GM19239 (cell line): ENCODE measurements at places on chromosomes 7 and 10.

DNA sequence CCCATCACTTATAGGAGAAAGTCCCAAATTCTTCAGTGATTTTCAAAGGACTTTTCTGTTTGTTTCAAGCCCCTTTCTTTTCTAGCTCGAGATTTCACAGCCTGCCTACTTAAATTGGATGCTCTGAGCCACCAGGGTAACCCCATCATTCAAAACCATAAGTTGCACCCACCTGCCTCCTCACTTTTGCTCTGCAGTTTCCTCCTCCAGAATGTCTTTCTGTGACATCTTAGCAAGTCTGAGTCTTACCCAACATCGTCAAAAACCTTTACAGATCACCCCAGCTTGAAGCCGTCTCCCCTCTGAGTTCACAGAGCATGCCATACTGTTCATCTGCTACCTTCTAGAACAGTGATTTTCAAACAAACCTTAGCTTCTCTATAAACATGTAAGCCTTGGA lies 64.3 kb upstream of the CACNB2 start:
- no peak for DNase-seq

GRCh38 chr7:100373261-100373831 lies at the start of gene PILRA:
PILRA (plus strand) TSS chr7:100373487; CDS start chr7:100373657, 170 bp downstream.
- DNase-seq = no peak

GRCh38 chr10:80260295-80261243 lies 28.9 kb downstream of the MAT1A start:
- peak; percentile 20 for DNase-seq

- DNase-seq = no peak
Measured at GRCh38 chr10:113036619-113037018, 86.6 kb downstream of the TCF7L2 start.

DNA sequence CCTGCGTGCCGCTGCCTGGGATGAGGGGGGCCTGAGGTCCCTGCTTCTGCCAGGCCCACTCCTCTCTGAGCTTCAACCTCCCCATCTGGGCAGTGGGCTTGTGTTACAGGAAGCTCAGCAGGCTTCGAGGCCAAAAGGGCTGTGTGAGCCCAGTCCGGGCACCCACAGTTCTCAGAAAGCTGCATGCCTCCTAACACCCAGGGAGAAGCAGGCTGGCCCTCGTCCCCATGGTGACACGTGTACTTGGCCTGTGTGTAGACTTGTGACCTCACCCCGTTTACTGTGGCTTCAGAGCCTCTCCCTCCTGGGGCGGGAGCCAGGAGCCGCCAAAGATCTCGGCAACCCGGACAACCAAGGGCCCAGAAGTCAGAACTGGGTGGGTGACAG lies 2.2 kb upstream of the GRIFIN start:
- DNase-seq = no peak

GRCh38 chr7:101235050-101235449 lies 2.6 kb downstream of the CLDN15 start:
- DNase-seq = no peak

DNA sequence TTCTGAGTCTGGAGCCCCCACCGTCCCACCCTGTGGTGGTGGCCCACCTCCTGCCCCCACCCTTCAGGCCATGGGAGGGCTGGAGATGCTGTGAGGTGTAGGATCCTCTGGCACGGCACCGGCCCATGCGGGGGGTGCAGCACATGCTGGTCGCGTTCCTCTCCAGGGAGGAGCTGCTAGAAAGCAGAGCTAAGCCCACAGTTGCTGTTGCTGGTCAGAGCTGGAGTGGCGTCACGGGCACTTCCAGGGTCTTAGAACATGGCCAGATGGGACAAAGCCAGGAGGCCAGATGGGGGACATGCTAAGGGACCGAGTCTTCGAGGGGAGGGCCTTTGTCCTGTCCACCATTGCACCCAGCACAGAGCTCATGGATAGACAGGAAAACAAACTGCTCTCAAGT lies 21.6 kb downstream of the AGAP3 start:
- DNase-seq = no peak

DNA sequence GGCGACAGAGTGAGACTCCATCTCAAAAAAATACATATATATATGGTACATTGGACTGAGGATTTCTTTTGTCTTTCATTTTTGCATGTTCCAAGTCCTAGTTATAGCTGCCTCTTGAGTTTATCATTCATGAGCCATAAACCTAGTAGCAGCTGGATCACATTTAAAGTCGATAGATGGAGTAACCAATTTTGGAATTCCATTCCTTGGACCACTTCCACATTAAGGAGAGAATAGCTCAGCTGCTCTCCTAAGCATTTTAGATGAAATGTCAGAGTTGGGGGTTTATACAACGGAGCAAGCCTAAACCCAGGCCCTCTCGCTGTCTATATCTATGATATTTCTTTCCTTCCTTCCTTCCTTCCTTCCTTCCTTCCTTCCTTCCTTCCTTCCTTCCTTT lies 141.2 kb downstream of the LYZL1 start:
- no peak for DNase-seq

DNA sequence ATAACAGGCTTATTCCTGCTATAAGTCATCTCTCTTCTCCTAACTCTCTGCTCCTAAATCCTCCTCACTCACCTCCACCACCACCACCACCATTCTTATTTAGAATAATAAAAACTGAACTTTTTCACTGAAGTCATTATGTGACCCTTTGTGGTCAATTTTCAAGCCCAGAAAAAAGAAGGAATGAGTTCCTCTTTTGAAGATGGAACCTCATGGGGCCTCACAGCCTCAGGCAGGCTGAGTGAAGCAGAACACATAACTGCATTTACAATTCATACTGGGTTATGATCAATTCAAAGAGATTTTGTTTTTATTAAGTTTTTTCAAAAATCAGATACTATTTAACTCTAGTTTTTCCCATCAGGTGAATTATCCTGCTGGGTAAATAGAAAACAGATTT lies 29.8 kb downstream of the PNLIPRP3 start:
- DNase-seq = no peak

DNA sequence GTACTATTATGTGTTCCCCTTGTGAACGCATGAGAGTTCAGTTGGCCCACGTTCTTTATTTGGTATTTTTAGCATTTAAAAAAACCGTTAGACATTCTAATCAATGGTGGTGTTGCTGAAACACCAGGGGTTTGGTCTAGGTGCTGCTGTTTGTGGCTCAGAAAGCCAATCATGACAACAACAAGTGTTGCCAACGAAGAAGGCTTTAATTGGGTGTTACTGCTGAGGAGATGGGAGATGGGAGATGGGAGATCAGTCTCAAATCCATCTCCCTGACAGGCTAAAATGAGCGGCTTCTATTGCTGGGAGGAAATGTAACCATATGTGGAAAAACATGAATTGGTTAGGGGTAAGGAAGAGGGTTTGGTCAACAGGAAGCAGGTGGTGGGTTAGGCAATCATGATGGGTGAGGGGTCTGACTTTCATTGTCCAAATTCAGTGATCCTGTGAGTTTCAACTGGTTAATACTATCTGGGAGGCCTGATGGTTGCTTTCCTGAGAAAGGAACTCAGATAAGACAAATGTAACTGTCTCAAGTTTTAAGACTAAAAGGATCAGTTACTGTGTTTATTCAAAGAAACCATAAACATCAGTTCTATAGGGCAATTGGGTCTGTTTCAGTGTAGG lies 4.6 kb upstream of the ZNF425 start:
- no peak for DNase-seq

- no peak for DNase-seq
Measured at GRCh38 chr10:29621161-29621560, 13.6 kb downstream of the SVIL start.

DNA sequence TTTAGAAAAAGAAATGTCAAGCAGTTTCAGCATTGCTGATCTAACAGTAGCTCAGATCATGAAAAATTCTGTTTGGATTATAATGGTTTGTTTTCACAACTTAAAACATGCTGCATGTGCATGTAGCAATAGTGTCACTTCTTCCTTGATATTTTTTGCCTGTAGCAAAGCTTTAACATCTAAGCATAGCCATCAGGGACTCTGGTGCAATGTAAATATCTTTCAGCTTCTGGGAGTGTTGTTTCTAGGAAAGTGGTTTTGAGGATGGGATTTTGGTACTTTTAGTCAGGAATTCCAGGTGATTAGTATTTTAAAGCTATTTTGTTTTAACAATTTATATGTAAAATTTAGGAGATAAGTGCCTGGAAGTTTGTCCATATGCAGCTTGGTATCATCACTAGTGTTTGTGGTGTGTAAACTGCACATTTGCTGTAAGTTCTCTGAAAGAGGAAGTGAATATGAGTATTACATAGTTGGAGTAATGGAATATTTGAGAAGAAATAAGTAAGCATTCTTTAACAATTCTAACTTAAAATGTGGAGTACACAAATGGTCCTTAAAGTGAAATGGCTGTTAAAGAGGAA lies 1.9 kb downstream of the RSBN1L start:
- DNase-seq = no peak

DNA sequence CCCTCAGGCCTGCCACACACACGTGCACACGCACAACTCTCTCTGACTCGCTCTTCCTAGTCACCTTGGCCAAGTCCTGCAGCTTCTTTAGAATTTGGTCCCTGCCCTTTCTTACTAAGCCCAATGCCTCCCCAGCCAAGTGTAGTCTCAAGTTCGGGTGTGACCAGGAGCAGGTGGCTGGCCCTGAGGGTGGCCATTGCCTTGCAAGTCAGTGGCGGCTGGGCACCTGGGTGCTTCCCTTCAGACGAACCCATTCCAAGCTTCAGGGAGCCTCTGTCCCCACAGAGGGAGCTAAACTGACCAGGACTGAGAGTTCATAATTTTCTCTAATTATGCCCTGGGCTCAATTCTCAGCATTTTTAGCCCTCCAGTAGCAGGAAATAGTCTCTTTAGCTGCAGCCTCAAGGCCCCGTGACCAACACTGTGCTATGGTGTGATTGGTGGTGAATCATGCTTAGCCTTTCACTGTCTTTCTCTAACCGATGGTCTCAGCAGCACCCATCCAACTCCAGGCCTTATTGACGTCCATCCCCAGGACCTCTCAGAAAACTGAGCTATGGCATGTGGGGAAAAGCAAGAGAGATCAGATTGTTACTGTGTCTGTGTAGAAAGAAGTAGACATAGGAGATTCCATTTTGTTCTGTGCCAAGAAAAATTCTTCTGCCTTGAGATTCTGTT lies 34.7 kb upstream of the FXYD4 start:
- DNase-seq = no peak

- DNase-seq = no peak
Measured at GRCh38 chr10:126391192-126391885, 3.1 kb upstream of the ADAM12 start.

DNA sequence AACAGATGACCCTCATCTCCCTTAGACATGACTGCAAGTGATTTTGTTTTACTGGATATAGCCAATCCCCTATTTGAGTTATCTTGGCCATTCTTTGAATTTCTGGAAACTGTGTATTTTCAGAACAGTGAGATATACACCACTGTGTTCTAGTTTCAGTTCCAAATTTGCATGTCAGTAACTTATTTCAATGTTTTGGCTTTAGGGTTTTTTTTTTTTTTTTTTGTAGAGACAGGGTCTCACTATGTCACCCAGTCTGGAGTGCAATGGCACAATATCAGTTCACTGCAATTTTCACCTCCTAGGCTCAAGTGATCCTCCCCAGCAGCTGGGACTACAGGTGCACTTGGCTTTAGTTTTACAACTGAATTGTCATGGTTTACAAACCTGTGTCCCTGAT lies 67.2 kb downstream of the ATAD1 start:
- no peak for DNase-seq

- DNase-seq = no peak
Measured at GRCh38 chr10:132987671-132988571, 45.6 kb upstream of the CFAP46 start.

DNA sequence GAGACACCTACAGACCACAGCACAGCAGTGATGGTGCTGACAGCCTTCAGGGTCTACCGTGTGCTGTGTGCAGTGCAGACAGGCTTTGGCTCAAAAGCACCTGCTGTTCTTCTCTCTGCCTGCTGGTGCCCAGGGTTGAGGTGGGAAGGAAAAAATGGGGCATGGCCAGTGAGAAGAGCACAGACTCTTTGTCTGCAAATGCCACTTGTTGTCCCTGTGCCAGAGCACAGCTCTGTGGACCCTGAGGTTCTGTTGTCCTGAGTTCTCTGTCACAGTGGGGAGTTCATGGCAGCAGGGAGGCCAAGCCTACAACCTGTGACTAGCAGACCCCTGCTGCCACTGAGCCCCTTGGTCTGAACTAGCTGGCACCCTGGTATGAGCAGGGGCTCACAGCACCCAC lies 376.7 kb downstream of the GLRX3 start:
- DNase-seq = no peak

DNA sequence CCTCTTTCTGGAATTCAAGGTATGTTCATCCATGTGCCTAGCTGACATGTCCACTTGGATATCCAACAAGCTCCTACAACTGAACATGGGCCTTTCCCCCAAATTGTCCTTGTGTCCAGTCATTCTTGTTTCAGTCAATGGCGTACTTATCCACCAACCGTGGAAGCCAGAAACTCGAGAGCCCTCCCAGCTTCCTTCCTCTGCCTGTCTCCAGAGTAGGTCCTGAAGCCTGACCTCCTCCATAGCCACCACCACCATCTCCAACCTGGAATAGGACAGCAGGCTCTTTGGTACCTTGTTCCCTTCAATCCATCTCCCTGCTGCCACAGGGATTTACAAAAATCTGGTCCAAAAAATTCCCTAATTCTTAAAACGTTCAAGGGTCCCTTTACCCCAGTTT lies 305.1 kb downstream of the RPS24 start:
- no peak for DNase-seq

- no peak for DNase-seq
Measured at GRCh38 chr10:61160253-61160652, 216.3 kb upstream of the RHOBTB1 start.

DNA sequence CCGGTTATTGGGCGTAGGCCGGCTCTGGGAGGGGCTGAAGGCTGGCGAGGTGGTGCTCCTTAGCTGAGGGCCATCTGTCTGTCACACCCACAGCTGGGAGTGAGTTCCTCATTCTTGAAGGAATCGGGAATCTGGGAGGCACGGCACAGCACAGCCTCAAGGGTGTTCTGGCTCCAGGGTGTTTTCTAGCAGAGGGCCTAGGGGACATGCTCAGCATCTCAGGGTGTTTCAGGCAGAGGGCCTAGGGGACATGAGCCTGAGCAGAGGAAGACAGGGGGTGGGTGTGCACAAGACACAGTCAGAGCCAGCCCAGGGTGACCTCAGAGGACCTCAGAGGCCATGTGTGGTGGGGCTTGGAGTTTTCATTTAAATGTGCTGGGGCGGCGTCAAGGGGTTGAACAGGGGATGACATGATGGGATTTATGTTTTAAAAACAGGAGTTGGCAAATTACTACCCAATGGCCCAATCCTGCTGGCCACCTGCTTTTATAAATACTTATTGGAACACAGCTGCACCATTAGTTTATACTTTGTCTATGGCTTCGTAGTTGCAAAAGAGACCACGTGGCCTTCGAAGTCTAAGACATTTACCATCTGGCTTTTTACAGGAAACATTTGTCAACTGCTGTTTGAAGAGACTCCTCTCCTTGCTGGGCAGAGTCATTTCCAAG lies 121.6 kb downstream of the PRKAG2 start:
- DNase-seq = no peak

- DNase-seq = no peak
Measured at GRCh38 chr7:104627516-104627915, 299.1 kb downstream of the LHFPL3 start.

- no peak for DNase-seq
Measured at GRCh38 chr7:50812841-50813475, 30.3 kb upstream of the GRB10 start.
